HFFc6 (cell line): ENCODE measurements at places on chromosomes 1 and 21. TPM values are rescaled to one million over a fixed set of nuclear protein-coding genes. Genes with fewer than 3 reads are reported as not detected.

Gene SLC45A1
- 0.90 to 2.2 TPM (median 1.6 TPM) in 3 replicates for total RNA-seq

Gene PTCH2
- total RNA-seq, result 0.43 to 0.75 TPM (median 0.48 TPM) in 3 replicates

Gene PTGFR
- 10.4 to 18.5 TPM (median 12.2 TPM) in 3 replicates for total RNA-seq

Gene OR2T33
- not detected in 3 replicates for total RNA-seq

Gene GJB5
- total RNA-seq, result 0.76 TPM in 1 of 3 replicates, not detected in the others

Gene CYP4Z1
- total RNA-seq, result not detected in 3 replicates

- peak; percentile 93 for DNase-seq
- peaks cover 12% of the 10 kb centered on the region for H3K27me3 ChIP-seq
- H3K4me1 ChIP-seq, result peaks cover 21% of the 10 kb centered on the region
- H3K4me3 ChIP-seq, result peak overlapping the region; percentile 71
- no peaks in the 10 kb centered on the region for H3K36me3 ChIP-seq
These were observed 60.1 kb upstream of the NEK2 start for GRCh38 chr1:211735208-211736170.

- DNase-seq, result no peak
- peaks cover 64% of the 10 kb centered on the region for H3K4me1 ChIP-seq
- no peaks in the 10 kb centered on the region for H3K27me3 ChIP-seq
- H3K36me3 ChIP-seq, result peaks cover 5% of the 10 kb centered on the region; the same call in 1 of the 2 replicates
- H3K4me3 ChIP-seq, result no peak overlapping the region
- no peak overlapping the region for H3K27ac ChIP-seq
These were observed 71.9 kb downstream of the NAV1 start for GRCh38 chr1:201610858-201611257.

- H3K27me3 ChIP-seq, result no peaks in the 10 kb centered on the region; the same call in 1 of the 2 replicates
- DNase-seq, result peak; percentile 95
- peak overlapping the region; percentile 71 for H3K4me3 ChIP-seq
- H3K36me3 ChIP-seq, result peaks cover 64% of the 10 kb centered on the region
- peaks cover 96% of the 10 kb centered on the region for H3K4me1 ChIP-seq
These were observed 47.8 kb downstream of the PRRX1 start for GRCh38 chr1:170711682-170712081.

GRCh38 chr21:26972192-26972591 is 5.3 kb upstream of the ADAMTS5 start:
- H3K36me3 ChIP-seq, result no peaks in the 10 kb centered on the region
- H3K4me3 ChIP-seq, result no peak overlapping the region
- peaks cover 5% of the 10 kb centered on the region for H3K27me3 ChIP-seq
- no peak for DNase-seq

DNA sequence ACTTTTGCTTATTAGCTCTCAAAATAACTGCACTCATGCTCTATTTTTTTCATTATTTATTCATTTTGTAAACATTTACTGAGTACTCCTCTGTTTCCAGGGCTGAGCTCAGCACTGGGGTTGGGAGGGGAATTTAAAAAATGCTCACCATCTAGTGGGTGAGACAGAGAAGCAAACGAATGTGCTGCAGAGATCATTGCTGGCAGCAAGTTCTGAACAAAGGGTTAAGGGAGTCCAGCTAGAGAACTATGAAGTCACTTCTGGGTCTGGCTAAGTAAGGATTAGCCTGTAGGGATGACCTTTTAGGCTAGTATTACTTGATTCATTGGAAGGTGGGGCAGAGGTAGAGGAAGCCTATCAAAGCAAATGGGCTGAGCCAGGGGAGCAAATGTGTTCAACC is 99.1 kb upstream of the ZNF644 start:
- no peak for DNase-seq
- H3K4me3 ChIP-seq, result no peak overlapping the region
- no peaks in the 10 kb centered on the region for H3K36me3 ChIP-seq
- no peaks in the 10 kb centered on the region for H3K4me1 ChIP-seq
- no peak overlapping the region for H3K27ac ChIP-seq

DNA sequence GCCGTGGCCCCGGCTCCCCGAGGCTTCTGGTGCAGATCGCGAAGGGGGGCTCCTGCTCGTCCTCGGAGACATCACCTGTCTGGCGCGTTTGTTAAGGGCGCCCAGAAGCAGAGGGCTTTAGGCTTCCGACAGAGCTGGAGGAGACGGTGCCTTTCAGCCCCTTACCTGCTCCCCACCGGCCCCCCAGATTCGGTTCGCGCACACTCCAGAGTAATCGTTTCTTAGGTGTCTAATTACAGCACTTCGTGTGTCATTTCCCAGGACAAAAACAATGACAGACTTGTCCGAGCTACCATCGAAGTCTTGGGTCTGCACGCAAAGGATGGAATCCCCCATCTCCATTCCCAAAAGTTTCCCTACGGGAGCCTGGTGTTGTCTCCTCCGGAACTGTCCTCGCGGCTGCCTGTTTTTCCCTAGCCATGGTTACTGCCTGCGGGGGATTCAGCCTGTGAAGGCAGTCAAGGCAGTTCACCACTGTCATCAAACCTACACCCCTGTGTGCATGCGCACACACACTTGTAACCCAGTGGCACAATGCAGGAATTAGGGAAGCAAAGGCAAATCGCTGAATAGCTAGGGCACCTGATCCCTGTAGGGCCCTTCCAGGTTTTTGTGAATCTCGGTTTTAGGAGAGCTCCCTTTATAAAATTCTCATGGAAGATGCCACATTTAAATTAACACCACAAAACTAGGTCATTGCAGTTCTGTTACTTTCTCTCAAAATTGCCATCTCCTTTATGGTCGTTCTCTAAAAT is 738 bp upstream of the CDC42BPA start:
- peak overlapping the region; percentile 99 for H3K4me3 ChIP-seq
- peak overlapping the region; percentile 94 for H3K27ac ChIP-seq
- H3K4me1 ChIP-seq, result peaks cover 19% of the 10 kb centered on the region
